ENCODE measurements at places on chromosomes 16 and 17. TPM values are rescaled to one million over a fixed set of nuclear protein-coding genes. Genes with fewer than 3 reads are reported as not detected.
A peak's percentile ranks its signal among the peaks of the same experiment; 100 is the strongest.

- peak overlapping the region; percentile 71 for H3K27ac ChIP-seq
- H3K27me3 ChIP-seq = no peaks in the 10 kb centered on the region
- H3K36me3 ChIP-seq = peaks cover 10% of the 10 kb centered on the region
- no peak for DNase-seq
- H3K4me1 ChIP-seq = peaks cover 49% of the 10 kb centered on the region
Observed at GRCh38 chr16:67942510-67943255, 1.2 kb downstream of the LCAT start.

GRCh38 chr16:73323880-73324279 lies 276.0 kb upstream of the ZFHX3 start:
- no peak overlapping the region for H3K27ac ChIP-seq
- H3K4me1 ChIP-seq = no peaks in the 10 kb centered on the region
- H3K36me3 ChIP-seq = no peaks in the 10 kb centered on the region
- H3K27me3 ChIP-seq = no peaks in the 10 kb centered on the region

DNA sequence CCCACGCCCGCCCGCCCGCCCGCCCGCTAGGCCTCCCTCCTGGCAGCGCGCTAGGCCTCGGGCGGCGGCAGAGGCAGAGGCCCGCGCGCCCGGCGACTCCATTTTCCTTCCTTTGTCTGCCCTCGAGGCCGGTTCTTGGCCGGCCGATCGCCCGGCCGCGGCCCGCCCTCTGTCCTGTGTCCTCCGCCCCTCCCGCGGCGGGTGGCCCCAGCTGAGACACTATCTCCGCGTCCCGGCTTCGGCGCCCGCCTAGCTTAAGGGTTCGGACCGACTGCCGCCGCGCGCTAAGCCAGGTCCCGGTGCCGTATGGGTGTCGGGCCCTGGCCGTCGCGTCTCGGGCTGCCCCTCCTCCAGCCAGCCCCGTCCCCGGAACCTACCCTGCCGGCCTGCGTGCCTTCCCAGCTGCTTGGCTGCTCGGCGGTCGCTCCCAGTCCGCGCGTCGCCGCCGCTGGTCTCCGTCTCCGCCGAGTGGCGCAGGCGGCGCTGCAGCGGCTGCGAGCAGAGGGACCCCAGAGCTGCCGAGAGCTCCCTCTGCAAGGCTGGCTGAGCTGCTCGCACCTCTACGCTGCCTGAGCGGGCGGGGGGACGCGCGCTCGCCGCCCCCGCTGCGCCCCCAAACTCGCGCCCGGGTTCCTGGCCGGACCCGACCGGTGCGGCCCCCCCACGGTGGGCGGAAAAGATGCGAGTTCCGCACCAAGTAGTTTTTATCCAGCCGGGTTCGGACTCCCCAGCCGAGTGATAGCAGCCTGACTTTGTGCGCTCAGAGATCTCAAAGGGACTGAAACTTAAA lies 787 bp downstream of the CTCF start:
- peak overlapping the region; percentile 96 for H3K27ac ChIP-seq
- H3K36me3 ChIP-seq = no peaks in the 10 kb centered on the region
- peak; percentile 76 for DNase-seq
- H3K4me3 ChIP-seq = peak overlapping the region; percentile 85
- H3K27me3 ChIP-seq = no peaks in the 10 kb centered on the region

DNA sequence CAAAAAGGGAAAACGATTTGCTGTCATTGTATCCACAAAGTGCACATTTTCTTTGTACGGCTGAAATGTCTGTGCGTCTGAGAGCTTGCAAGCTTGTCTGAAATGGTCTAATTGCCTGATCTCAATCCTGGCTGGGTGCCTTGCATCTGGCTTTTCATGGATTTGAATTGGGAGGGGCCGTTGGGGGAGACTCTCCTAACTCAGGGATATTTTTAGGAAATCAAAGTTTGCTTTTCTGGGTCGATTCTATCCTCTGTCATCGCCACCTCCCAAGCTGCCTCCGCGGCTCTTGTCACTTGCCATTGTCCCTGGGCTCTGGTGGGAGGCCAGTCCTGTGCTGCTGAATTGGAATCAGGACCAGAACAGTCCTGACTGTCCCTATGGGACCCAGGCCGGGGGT lies 33.3 kb upstream of the MGAT5B start:
- H3K27me3 ChIP-seq = no peaks in the 10 kb centered on the region
- H3K36me3 ChIP-seq = no peaks in the 10 kb centered on the region
- H3K4me3 ChIP-seq = no peak overlapping the region
- H3K27ac ChIP-seq = no peak overlapping the region

- no peak for DNase-seq
- no peak overlapping the region for H3K4me3 ChIP-seq
- no peak overlapping the region for H3K27ac ChIP-seq
- H3K36me3 ChIP-seq = no peaks in the 10 kb centered on the region
- no peaks in the 10 kb centered on the region for H3K27me3 ChIP-seq
- no peaks in the 10 kb centered on the region for H3K4me1 ChIP-seq
Observed at GRCh38 chr16:11624636-11625607, 38.2 kb upstream of the LITAF start.

- H3K4me3 ChIP-seq = no peak overlapping the region
- no peak overlapping the region for H3K27ac ChIP-seq
- H3K36me3 ChIP-seq = no peaks in the 10 kb centered on the region
- H3K27me3 ChIP-seq = no peaks in the 10 kb centered on the region
Observed at GRCh38 chr16:11398851-11399250, 53.6 kb downstream of the RMI2 start.

DNA sequence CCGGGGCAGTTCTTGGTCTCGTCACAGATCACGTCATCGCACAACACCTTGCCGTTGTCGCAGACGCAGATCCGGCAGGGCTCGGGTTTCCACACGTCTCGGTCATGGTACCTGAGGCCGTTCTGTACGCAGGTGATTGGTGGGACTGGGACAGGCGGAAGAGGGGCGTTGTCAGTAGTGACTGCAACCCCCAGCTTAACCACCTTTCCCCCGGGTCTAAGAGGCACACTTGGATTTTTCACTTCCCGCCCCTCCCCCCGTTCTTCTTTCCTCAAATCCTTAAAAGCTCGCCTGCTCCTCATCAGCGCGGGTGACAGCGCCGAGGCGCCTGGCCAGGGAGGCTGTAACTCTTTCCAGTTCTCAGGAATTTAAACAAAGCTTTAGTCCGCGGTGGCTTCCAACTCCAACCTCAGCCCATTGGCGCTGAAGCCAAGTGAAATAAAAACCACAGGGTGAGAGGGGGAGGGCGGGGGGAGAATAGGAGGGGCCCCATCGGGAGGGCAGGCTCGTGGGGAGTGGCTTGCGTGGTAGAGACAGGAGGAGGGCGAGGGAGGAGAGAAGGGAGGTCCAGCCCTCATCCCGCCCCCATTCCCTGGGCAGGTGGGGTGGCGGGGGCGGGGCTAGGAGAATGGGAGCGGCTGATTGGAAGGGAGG lies 1.5 kb downstream of the COL1A1 start:
- H3K27me3 ChIP-seq = no peaks in the 10 kb centered on the region
- no peak overlapping the region for H3K4me3 ChIP-seq
- H3K4me1 ChIP-seq = peaks cover 15% of the 10 kb centered on the region
- no peaks in the 10 kb centered on the region for H3K36me3 ChIP-seq
- peak overlapping the region; percentile 82 for H3K27ac ChIP-seq

GRCh38 chr16:71883168-71883848 lies 674 bp downstream of the ZNF821 start:
- H3K27ac ChIP-seq = peak overlapping the region; percentile 77
- H3K4me3 ChIP-seq = peak overlapping the region; percentile 69
- H3K36me3 ChIP-seq = no peaks in the 10 kb centered on the region
- H3K27me3 ChIP-seq = no peaks in the 10 kb centered on the region
- DNase-seq = peak; percentile 55
- H3K4me1 ChIP-seq = peaks cover 32% of the 10 kb centered on the region

- peak within 1 kb of the TSS; percentile 70 for H3K27ac ChIP-seq
- DNase-seq = peak; percentile 72
- H3K4me3 ChIP-seq = peak within 1 kb of the TSS; percentile 57
- H3K36me3 ChIP-seq = no peaks in the 10 kb centered on the region
Observed at GRCh38 chr17:42422958-42423712, at the start of gene CAVIN1. TSS of gene CAVIN1 (minus strand) at chr17:42423256. CDS start at chr17:42423097, 159 bp downstream.

GRCh38 chr16:79985606-79986005 lies 385.1 kb upstream of the MAF start:
- H3K4me1 ChIP-seq = no peaks in the 10 kb centered on the region
- no peaks in the 10 kb centered on the region for H3K27me3 ChIP-seq
- no peak overlapping the region for H3K4me3 ChIP-seq
- DNase-seq = no peak
- no peaks in the 10 kb centered on the region for H3K36me3 ChIP-seq
- H3K27ac ChIP-seq = no peak overlapping the region

GRCh38 chr16:24645739-24646645 lies 83.5 kb upstream of the TNRC6A start:
- no peaks in the 10 kb centered on the region for H3K36me3 ChIP-seq
- no peak overlapping the region for H3K27ac ChIP-seq
- no peak overlapping the region for H3K4me3 ChIP-seq
- H3K4me1 ChIP-seq = no peaks in the 10 kb centered on the region
- H3K27me3 ChIP-seq = no peaks in the 10 kb centered on the region

GRCh38 chr16:1257561-1258224 lies 1.8 kb downstream of the TPSD1 start:
- no peaks in the 10 kb centered on the region for H3K4me1 ChIP-seq
- no peak for DNase-seq
- no peaks in the 10 kb centered on the region for H3K36me3 ChIP-seq

DNA sequence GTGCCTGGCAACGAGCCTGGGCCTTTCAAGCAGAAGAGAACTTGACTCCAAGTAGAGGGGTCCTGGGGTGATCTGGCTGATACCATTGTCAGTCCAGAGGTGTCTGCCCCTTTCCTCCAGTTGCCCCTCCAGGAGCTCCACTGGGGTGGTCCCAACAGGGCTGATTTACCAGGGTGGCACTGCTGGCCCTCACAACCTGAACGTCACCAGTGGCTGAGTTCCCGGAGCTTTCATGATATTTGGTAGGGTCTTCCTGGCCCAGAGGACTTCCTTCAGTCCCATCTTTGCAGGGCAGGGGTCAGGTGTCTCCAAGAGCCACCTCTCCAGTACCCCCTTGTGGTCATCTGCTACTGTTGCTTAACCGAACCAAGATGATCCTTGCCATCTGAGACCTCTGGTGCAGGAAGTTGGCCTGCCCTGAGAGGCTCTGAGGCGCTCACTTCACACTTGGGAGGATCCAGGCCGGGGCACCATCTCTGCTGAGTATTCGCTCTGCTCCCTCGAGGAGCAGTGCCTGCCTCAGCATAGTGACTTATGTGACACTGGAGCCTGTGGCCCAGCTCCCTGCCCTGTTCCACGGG lies 3.5 kb downstream of the LIMD2 start:
- H3K4me1 ChIP-seq = peaks cover 34% of the 10 kb centered on the region
- H3K36me3 ChIP-seq = peaks cover 18% of the 10 kb centered on the region
- H3K27ac ChIP-seq = peak overlapping the region; percentile 35
- H3K27me3 ChIP-seq = no peaks in the 10 kb centered on the region

DNA sequence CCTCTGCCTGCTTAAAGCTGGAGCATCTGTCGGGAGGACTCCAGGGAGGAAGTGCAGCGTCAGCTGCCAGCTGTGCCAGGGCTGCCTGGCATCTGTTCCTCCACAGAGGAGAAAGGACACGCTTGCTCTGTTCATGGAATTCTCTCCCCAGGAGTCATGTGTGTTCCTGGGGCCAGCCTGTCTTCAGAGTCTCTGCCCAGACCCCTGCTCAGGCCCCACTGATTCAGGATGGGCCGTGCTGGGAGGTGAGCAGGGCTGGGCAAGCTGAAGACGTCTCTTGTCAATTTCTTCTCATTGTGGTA lies 24.2 kb downstream of the CRISPLD2 start:
- H3K36me3 ChIP-seq = no peaks in the 10 kb centered on the region
- H3K4me1 ChIP-seq = no peaks in the 10 kb centered on the region
- H3K27ac ChIP-seq = no peak overlapping the region
- peaks cover 4% of the 10 kb centered on the region for H3K27me3 ChIP-seq
- no peak for DNase-seq

- H3K27ac ChIP-seq = no peak overlapping the region
- H3K4me1 ChIP-seq = peaks cover 16% of the 10 kb centered on the region
- DNase-seq = no peak
- H3K36me3 ChIP-seq = no peaks in the 10 kb centered on the region
Observed at GRCh38 chr16:11979013-11979672, 2.6 kb downstream of the SNX29 start.

GRCh38 chr17:4436846-4437245 lies 3.1 kb downstream of the SPNS3 start:
- H3K36me3 ChIP-seq = no peaks in the 10 kb centered on the region
- H3K27me3 ChIP-seq = no peaks in the 10 kb centered on the region
- H3K4me3 ChIP-seq = no peak overlapping the region
- DNase-seq = no peak
- H3K27ac ChIP-seq = no peak overlapping the region
- no peaks in the 10 kb centered on the region for H3K4me1 ChIP-seq

DNA sequence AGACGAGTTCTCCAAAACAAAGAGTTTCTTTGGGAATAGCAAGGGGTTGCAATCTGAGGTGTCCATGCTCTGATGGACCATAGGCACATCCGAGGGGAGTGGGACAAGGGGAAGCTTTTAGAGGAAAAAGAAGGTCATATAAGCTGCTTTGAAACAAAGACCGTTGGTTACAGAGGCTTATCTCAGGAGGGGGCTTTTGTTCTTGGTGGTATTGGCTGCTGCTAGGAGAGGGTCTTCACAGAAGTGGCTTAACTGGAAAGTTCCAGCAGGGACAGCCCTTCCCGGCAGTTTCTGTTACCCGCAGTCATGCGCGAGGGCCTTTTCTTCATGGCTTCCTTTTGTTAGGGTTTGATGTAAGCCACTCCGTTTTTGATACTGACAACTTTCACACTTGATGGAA lies 76.0 kb downstream of the RAP1GAP2 start:
- no peaks in the 10 kb centered on the region for H3K36me3 ChIP-seq
- no peak overlapping the region for H3K27ac ChIP-seq
- no peak for DNase-seq
- H3K27me3 ChIP-seq = peaks cover 4% of the 10 kb centered on the region
- H3K4me3 ChIP-seq = no peak overlapping the region

DNA sequence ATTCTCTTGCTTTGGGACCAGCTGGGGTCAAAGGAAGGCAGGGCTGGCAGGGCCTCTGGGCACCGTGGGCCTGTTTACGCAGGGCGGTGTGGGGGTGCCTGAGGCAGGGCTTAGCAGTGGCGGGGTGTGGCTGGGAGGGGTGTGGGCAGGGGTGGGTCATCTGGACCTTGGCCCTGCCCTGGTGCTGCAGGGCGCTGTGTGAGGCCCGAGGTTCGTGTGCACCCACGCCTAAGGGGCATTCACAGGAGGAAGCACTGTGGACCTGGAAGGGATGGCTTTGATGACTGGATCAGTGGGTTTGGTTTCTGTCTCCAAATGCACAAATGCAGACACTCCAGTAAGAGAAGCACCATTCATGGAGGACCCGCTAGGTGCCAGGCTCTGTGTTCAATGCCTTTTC lies 37.3 kb downstream of the BCO1 start:
- no peaks in the 10 kb centered on the region for H3K27me3 ChIP-seq
- H3K4me3 ChIP-seq = no peak overlapping the region
- no peak for DNase-seq
- H3K27ac ChIP-seq = no peak overlapping the region
- H3K4me1 ChIP-seq = no peaks in the 10 kb centered on the region
- H3K36me3 ChIP-seq = no peaks in the 10 kb centered on the region

The C16orf54 gene
- 0.42 TPM for polyA plus RNA-seq

The YBX2 gene
- 0.33 TPM for polyA plus RNA-seq

The ENPP7 gene
- polyA plus RNA-seq = 4.1 TPM

The TMEM204 gene
- 14.4 TPM for polyA plus RNA-seq

The LRRC37A3 gene
- polyA plus RNA-seq = 0.46 TPM

The SYNRG gene
- 13.9 TPM for polyA plus RNA-seq

The SLC5A10 gene
- 0.13 TPM for polyA plus RNA-seq

The HSD17B2 gene
- polyA plus RNA-seq = 123 TPM

The SLFN11 gene
- polyA plus RNA-seq = 1.6 TPM

The INPP5K gene
- 9.9 TPM for polyA plus RNA-seq

The NPIPB5 gene
- polyA plus RNA-seq = 48.3 TPM

Measured in liver (tissue), 10 donors.